ENCODE measurements at places on chromosomes 6 and 20.

DNA sequence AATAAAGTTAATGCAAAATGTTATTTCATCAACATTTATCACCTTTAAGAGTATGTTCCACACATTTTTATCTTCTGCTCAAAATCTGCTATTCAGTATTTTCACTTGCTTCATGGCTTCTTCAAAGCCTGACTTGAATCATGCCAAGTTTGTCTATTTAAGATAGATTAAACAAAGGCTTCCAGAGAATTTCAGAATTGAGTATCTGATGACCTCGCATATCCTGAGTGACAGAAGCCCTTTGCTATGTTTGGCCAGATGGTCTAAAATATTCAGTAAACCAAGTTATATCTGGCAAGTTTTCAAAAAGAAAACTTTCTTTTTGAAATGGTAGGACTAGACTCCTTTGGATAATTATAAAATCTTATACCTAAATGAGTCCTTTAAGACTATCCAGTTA is 348.9 kb upstream of the KCNQ5 start:
- no peak for DNase-seq

DNA sequence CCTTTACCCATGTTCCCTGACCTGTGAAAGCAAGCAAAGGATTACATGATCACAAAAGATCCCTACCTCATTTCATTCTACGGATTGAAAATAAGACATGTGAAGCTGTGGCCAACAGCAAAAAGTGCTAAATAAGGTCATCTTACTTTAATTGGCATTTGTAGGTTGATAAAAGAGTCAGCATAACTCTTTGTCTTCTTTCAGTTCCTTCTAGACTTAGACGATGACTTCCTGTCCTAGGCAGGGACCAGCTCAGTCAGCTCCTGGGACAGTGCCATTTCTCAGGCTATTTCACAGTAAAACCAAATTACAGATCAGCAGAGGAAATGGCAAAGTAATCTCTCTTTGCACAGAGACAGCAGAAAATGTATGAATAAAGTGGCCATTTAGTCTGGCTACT is 480.7 kb downstream of the RFPL4B start:
- DNase-seq, result no peak

DNA sequence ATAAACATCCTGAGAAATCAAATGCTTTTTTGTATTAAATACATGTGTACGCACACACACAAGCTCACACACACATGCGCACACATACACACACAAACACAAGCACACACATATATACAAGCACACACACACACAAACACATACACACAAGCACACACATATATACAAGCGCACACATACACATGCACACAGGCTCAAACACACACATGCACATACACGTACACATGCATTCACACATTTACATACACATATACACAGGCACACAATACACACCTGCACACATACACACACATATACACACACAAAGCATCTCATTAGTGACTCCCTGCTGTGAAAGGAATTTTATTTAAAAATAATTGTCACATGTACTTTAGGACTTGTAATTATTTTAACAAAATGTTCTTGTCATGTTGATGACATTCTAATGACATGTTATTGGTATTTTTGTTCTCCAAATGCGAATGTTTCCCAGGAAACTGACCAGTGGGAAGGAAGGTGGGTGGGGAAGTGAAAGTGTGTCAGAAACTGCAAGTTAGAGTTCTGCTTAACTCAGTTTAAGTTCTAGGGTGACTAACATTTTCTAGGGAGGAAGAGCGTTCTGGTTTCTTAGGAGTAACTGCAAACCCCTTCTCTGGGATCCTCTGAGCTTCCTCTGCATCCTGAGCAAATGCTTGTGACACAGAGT is 113.9 kb upstream of the ZNF217 start:
- DNase-seq, result no peak

- DNase-seq, result no peak
Observed at GRCh38 chr20:37185686-37186085, 6.3 kb upstream of the MROH8 start.

DNA sequence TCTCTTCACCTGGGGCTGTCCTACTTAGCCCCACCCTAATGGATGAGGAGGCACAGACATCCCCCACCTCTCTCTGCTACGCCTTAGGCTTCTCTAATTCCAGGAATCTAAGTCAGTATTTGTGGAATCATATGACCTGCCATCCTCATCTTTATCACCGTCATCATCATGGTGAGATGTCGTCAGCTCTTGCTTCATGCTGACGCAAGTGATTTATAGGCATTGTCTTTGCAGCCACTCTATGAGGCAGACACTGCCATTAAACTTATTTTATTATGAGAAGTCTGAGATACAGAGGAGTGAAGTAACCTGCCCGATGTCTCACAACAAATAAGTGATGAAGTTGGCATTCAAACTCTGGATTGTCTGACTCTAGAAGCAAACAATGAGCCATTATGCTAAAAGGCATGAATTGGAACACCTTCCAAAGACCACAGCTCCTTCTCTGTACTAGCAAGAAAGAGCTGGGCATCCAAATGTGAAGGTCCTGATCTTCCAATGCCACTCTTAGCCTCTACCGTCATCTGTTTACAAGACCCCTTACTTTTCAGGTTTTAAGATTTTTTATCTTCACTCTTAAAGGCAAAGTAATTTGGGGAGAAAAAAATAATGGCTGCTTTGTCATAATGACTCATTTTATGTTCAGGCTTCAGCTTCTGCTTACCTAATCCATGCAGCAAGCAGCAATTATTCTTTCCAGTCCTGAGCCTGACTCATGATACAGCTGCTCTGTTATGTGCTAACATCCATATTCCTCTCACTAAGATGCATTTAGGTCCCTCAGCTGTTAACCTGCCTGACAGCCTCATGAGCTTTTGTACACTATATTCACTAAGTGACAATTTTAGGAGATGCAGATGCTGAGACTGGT is 113.7 kb upstream of the BCLAF1 start:
- no peak for DNase-seq

- no peak for DNase-seq
Observed at GRCh38 chr6:157099912-157100593, 223.3 kb downstream of the TMEM242 start.

Measured in amygdala (tissue), 56 donors.